ENCODE measurements at places on chromosomes 7 and 10.

DNA sequence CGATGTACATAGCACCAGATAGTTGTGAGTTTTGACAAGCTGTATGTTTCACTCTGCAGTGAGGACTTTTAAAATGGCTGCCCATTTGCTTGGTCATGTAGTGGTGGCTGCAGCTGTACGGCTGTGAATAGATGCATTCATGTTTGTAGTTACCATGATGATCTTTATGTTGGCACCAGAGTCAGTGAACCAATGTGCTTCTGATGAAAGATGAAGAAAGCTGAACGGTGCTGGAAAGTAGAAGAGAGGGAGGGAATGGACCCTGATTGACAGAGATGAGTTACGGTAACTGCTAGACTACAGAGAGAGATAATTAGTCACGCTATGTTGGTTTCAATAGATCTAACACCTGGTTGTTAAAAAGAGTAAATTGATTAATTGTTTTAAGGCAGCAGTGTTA is 256.8 kb downstream of the CELF2 start:
- no peak for DNase-seq

GRCh38 chr7:32047801-32048200 is 22.4 kb downstream of the PDE1C start:
- no peak for DNase-seq

DNA sequence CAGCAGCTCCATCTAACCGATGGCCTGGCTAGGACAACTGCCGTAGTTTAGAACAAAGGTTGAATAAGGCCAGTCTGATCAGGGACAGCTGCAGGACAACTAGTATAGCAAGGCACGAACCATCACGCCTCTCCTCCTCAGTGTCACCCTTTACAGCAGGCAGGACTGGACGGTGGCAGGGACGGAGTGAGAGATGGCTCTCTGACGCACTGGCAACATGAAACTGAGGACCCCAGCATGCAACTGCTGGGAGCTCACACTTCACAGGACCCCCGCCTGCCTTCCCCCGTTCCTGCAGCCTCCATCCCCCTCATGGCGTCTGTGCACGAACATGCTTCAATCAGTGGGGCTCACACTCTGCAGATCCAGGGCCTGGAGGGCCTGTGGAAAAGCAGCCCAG is 53.7 kb downstream of the ZRANB1 start:
- peak; percentile 41 for DNase-seq

DNA sequence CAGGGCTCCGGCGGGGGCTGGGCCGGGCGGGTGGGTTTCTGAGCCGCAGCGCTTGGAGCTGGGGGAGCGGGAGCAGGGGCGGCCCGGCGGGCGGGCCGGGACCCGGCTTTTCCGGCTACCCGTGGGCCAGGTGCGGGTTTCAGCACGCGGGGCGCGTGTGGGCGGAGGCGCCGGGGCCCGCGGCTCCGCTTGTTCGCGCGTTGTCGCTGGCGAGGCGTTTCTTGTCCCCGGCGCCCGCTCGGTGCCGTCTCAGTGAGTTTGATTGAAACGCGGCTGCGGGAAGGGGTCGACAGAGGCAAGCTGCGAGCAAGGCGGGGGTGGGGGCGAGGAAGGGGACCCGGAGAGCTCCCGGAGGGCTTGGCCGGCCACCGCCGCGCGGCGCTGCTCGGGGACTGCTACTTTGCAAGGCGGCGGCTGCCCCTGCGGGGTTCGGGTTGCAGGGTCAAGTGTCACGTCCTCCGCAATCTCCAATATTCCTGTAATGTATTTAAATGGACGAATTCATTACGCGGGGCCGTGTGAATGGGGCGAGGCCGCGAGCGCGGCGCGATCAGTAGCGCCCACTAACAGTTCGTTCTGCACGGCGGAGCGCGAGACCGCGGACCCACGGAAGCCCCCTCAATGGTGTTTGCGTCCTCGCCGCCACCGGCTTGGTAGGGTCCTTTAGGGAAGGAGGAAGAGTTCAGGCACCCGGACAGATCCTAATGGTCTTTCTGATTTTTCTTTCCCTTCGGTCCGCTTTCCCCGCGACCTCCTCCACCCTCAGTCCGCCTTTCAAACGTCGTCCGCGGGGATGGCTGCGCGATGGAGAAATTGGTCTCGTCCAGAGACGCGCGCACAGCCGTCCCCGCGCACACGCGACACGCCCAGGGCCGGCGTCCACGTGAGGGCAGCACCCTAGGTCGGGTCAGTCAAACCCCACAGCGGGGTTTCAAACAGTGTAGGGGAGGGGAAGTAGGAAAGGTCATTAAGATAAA is 76.9 kb downstream of the INSIG1 start:
- DNase-seq = no peak

GRCh38 chr7:116731445-116732335 is 59.7 kb downstream of the MET start:
- DNase-seq = no peak

- peak; percentile 93 for DNase-seq
Observed at GRCh38 chr10:21495752-21496342, 29.6 kb downstream of the SKIDA1 start.

DNA sequence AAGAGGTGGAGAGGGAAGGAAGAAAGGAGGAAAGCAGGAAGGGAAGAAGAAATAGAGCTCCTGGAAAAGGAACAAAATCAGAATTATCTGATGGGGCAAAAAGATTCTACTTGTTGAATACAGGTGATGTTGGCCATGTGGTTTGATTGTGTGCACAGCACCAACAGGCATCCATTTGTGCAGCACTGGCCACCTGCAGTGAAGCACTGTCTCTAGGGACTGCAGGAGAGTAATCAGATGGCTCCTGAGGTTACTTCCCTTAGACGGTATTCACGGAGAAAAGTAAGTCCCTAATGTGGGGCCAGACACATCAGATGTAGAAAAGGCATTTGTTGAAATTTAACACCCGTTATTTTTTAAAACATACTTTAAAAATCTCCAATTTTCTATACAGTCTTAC is 135.3 kb upstream of the VIPR2 start:
- DNase-seq = no peak
